ENCODE measurements at places on chromosomes 5 and 9.

DNA sequence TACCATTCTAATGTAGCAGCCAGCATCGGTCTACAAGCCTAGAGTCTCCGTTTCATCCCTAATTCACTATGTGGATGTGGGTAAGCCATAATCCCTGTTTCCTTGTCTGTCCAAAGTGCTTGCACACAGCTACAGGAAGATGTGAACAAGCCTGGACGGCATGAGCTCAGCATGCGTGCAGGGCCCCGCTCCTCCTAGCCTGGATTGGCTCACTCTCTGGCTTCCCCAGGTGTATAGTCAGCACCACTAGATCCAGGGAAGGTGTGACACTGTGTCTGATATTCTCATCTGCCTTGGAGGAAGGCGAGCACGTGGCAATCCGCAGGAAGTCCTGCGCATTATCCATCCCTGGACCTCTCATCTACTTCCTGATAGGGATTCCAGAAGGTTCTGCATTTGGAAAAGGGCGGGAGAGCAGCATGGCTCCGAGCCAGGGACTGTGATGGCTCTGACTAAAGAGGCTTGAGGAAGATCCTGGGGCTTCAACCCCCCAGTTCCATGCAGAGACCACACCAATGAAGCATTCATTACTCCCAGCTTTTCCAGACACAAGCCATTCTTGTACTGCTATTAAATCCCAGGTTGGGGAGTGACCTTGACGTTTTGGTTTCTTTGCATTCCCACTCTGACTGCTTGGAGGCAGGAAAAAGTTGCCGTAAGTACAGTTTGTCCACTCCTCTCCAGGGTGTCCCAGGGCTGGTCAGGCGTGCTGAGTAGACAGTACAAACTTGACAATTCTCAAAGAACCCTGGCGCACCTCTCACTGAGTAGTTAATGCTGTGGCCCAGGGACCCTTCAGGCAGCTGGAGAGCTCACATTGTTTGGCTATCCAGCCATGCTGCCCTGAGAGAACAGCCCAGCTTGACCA is 65.6 kb downstream of the PSD2 start:
- no peak for DNase-seq

GRCh38 chr9:122118343-122119165 is 25.4 kb upstream of the TTLL11 start:
- no peak for DNase-seq

- no peak for DNase-seq
Observed at GRCh38 chr5:170113522-170113900, 7.8 kb downstream of the FOXI1 start.

DNA sequence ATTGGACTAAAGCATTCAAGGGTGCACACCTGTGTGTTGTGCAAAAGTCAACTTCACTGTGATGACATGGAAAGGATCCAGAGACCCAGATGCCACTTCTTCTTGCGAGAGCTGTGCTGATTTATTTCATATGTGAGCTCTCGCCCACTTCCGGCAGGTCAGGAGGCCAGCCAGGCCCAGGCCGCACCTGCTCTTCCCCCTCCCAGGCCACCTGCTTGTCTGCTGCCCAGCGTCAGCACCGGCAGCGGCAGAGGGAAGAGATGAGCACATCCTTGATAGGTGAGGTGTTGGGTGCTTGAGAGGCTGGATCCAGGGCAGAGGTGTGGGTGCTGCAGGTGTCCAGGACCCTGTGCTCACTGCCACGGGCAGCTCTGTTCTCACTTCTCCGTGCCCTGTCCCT is 242.9 kb downstream of the FANCC start:
- no peak for DNase-seq

DNA sequence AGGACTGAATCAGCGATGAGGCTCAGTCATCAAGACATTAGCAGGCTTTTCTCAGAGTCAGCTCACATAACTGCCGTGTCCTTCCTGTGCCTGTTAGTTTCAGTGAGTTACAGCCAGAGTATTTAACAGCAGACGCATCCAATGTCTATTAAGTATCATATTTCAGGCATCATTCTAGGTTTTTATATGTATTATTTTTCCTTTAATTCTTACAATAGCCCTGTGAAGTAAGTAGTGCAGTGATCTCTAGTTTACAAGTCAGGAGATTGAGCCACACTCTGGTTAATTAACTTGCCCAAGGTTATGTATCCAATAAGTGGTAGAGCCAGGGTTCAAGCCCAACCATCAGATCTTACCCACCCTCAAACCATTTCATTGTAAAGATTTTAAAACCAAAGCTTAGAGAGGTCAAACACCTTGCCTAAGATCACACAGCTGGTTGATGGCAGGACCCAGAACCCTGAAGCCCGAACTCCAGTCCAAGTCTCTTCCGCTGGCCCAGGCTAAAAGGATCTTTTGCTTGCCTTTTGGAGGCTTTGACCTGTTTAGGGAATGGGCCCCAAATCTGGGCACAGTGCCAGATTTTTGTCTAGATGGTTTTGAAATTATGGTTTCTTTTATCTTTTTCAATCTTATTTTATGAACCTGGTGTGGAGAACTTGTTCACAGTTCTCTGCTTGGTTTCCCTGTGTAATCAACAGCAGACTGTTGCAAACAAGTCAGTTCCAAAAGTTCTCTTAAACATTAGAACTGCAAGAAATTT is 261.2 kb upstream of the CLINT1 start:
- DNase-seq = no peak

- DNase-seq = no peak
Observed at GRCh38 chr5:76479973-76480667, 77.0 kb downstream of the IQGAP2 start.

DNA sequence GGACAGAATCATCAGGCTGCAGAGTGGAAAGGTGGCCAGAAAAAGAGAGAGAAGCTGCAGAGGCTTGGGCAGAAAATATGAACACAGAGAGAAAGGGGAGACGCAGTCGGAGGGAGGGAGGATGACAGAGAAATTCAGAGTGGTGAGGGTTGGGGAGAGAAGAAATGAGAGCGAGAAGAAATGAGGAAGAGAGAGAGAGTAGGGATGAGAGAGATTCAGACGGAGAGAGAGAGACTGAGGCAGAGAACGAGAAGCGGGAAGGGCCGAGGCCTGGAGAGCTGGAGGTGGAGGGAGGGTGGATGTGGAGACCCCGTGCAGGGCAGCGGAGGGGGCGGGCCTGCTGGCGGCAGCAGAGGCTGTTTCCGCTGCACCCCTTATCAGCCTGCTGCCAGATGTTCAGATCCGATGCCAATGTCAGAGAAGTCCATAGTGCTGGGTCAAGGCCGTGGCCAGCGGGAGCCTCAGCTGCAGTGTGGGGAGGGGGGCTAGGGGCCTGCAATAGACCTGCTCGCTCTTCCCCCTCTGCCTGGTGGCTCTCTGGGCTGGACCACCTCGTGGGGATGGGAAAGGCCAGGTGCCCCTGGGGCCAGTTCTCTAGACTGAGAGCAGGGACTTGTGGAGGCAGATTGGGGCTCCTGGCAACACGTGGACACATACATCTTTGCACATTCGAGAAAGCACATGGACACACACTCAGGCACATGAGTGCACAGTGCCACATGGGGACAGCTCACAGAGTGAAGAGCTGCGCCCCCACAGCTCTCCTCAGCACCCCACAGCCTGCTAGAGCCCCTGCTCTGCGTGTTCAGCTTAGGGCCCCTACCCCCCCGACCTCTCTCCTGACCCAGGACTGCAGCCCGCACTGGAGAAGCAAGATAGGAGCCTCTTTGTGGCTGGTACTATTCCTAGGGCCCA is 4.9 kb upstream of the NR5A1 start:
- DNase-seq = no peak

DNA sequence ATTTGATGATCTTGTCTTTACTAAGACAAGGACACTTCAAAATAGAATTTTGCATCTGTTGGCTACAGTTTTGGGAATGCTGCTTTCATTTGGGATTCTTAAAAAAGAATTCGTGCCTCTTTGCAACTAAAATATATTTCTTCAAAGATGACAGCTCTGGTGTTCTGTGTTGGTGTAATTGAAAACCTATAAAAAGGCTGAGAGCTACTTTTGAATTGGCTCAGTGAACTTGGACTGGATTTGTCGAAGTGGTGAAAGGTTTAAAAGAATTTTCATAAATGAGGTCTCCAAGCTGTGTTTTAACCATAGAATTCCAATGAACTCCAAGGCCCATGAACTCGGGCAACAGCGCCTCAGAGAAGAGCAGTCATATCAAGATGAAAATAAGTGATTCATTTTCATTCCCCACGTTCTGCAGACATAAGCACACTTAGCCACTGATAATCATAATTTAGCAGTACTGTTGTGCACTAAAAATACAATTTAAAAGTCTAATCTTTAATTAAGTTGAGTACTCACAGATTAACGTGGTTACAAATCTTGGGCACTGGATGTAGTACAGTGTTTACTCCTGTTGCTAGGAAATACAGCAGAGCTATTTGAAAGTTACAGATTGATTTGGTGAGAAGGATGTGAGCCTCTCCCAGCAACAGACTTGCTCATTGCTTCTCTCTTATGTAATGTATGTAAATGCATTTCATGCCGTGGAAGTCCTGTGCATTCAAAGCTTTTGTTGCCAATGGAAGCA is 10.9 kb downstream of the SNCAIP start:
- DNase-seq = no peak

DNA sequence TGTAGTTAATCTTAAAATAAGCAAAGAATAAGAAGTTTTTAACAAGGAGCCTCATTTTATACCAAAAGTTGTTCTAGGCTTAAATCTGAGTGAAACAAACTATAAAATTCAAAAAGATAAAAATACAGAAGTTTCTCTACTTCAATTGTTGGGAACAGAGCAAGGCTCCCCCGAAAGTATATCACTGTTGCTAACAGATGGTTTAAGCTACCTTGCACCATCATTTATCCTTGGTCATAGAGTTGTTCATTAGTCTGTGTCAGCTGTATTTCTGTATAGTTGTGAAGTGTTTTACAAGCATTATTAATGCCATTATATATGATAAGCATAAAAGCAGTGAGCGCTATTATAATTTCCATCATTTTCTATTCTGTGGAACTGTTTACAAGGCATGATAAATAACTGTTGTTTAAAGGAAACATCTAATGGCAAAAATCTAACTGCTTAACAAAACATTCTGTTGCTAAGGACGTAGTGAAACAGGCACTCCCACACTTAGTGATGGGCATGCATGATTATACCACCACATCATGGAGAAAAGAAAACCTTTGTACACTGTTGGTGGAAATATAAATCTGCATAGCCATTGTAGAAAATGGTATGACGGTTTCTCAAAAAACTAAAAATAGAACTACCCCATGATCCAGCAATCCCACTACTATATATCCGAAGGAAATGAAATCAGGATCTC is 23.3 kb upstream of the ACO1 start:
- no peak for DNase-seq

- no peak for DNase-seq
Observed at GRCh38 chr5:72284559-72285423, 35.2 kb downstream of the MRPS27 start.

DNA sequence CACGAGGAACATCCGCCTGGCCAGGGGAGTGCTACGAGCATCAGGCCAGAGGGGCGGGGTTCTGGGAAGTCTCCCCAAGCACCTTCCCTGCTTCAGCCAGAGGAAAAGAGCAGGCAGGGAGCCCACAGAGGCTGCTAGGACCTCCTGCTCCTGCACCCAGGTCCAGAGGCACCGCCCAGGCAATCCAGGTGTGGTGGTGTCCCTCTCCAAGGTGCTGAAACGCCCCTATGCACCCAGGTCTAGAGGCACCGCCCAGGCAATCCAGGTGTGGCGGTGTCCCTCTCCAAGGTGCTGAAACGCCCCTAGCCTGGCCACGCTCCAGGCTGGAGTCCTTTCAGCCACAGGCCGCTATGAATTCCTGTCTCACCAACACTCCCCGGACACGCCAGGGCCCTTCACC is 10.7 kb upstream of the UBAC1 start:
- peak; percentile 83 for DNase-seq

DNA sequence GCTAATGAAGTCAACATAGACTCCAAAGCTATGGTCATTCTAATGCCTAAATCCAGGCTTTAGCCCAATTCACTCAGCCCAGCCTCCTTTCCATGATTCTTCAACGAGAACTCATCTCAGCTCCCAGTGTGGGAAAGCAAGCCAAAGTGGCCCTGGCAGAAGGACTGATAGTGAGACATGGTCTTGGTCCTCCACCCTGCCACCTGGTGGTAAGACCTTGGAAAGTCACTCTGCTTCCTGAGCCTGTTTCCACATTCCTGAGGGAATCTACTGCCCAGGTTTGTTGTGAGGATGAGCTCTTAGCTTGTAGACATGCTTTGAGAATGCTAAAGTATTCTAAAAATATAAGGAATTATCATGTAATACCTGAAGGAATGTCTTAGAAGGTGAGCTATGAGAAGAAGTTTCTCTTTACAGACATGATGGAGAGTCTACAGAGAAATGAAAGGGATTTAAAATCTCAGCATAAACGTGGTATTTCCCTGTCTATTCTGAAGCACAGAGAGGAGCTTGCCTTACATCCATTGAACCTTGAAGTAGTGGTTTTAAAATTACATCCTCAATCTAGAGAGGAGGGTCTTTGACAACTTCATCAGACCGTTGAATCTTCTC is 173.5 kb downstream of the TRIM32 start:
- peak; percentile 88 for DNase-seq

DNA sequence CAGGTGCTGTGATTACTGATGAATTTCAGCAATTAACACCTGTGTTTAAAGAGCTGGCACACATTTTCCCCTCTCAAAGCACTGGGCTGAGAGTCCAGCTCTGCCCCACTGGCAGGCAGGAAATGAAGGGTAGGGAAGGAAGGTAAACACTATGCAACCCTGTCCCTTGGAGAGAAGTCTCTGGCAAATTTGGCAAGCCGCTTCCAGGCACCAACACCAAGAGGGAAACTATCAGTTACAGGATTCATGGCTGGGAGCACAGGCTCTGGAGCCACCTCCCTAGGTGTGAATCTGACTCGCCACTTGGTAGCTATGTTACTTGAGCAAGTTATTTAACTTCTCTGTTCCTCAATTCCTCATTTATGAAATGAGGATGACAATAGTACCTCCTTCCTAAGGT is 3.3 kb downstream of the ANKS6 start:
- no peak for DNase-seq
